Ascending aorta (tissue), 2 donors: ENCODE measurements at places on chromosomes 1 and 21.

DNA sequence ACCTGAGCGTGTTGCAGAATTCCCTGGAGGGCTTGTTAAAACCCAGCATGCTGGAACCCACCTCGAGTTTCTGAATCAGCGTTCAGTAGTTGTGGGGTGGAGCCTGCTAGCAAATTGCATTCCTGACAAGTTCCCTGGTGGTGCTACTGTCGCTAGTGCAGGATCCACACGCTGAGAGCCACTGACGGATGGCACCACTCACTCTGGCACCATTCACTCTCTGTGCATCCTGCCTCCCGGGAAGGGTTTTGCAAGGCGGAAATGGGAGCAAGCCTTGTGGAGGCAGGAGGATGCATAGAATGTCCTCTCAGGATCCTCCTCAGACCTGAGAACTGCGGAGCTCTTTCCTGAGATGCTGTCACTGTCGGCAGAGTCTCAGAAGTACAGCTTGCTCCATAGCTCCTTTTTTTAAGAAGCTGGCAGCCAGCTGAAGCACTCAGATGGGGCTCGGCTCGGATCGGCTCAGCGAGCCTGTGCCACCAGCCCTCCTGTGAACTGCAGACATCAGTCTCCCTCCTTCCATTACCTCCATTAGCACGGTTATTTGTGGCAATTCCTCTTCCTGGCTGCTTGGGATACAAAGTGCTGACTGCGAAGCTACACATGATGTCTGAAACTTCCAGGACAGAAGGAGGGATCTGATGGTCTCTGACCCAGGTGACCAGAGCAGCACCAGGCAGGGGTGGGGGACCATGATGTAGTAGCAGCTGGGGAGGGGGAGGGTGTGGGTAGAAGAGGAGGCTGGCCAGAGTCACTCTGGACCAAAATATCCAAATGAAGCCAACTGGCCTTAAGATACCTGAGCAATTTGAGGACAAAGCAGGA lies 89.6 kb downstream of the C1orf94 start:
- H3K36me3 ChIP-seq = no peaks in the 10 kb centered on the region
- H3K27me3 ChIP-seq = no peaks in the 10 kb centered on the region
- no peak overlapping the region for H3K4me3 ChIP-seq

- no peak overlapping the region for H3K4me3 ChIP-seq
- H3K36me3 ChIP-seq = no peaks in the 10 kb centered on the region
- H3K27me3 ChIP-seq = no peaks in the 10 kb centered on the region
- DNase-seq = no peak
- H3K27ac ChIP-seq = no peak overlapping the region
Observed at GRCh38 chr1:214638459-214638807, 35.4 kb downstream of the CENPF start.

GRCh38 chr1:177228693-177229065 lies 57.9 kb downstream of the BRINP2 start:
- H3K4me1 ChIP-seq = no peaks in the 10 kb centered on the region
- no peak overlapping the region for H3K4me3 ChIP-seq
- no peaks in the 10 kb centered on the region for H3K27me3 ChIP-seq
- no peak for DNase-seq
- no peak overlapping the region for H3K27ac ChIP-seq

- peaks cover 72% of the 10 kb centered on the region for H3K36me3 ChIP-seq
- no peaks in the 10 kb centered on the region for H3K4me1 ChIP-seq
- no peak overlapping the region for H3K4me3 ChIP-seq
- H3K27ac ChIP-seq = no peak overlapping the region
- DNase-seq = no peak
Observed at GRCh38 chr1:3492545-3493246, 38.2 kb downstream of the ARHGEF16 start.

DNA sequence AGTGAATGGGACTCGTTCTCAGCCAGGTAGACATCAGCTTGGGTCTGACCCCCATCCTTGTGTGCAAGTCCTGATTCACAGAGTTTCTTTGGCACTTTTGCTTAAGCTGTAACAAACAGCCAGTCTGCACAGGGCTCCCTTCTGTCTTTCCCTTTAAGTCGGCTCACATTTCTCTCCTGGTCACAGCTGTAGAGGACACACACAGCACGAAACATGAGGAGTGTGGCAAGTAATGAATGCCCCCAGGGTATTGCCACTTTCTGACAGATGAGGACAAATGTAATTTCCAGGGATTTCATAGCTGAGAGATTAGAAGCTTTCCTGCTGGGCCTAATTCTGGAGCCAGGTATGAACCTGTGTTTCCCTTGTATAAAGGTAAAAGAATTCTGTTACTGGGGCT lies 423.5 kb downstream of the KIF26B start:
- no peaks in the 10 kb centered on the region for H3K36me3 ChIP-seq
- H3K4me1 ChIP-seq = no peaks in the 10 kb centered on the region
- no peaks in the 10 kb centered on the region for H3K27me3 ChIP-seq
- H3K4me3 ChIP-seq = no peak overlapping the region
- no peak for DNase-seq

- no peak overlapping the region for H3K27ac ChIP-seq
- H3K4me1 ChIP-seq = no peaks in the 10 kb centered on the region
- no peaks in the 10 kb centered on the region for H3K27me3 ChIP-seq
- no peak for DNase-seq
Observed at GRCh38 chr1:82446236-82446635, 645.5 kb downstream of the ADGRL2 start.

DNA sequence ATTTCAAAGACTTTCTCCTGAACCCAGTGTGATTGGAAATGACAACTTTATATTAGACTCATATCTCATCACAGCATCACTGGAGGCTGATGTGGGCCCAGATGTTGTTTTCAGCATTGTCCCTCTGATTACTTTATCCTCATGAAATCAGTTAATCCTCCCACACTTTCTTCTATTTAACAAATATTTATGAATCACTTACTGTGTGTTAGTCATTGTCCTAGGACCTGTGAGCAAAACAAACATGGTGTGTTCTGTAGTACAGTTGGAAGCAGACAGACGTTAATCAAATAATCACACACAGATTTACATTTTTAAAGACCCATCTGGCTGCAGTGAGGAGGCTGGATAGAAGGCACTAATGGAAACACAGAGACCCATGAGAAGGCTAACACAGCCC lies 383.7 kb downstream of the PRDM2 start:
- no peaks in the 10 kb centered on the region for H3K36me3 ChIP-seq
- no peaks in the 10 kb centered on the region for H3K27me3 ChIP-seq
- DNase-seq = no peak
- H3K27ac ChIP-seq = no peak overlapping the region

DNA sequence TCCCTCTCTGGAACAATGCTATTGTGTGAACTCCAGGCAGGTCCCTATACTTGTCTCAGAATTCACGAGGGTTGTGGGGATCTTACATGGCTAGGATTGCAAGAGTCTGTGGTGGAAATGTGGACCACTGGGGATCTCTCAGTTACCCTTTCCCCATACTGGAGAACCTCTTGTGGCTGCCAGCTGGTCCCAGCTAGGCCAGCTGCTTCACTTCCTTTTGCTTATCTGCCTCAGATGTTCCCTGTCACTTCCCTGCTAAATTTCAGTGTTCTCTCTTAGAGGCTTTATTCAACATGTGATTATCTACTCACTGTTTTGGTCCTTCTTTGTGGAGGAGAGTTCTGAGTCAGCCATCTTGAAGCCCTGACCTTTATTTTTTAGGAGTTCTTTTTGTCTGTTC lies 75.9 kb upstream of the SAMD13 start:
- H3K4me1 ChIP-seq = no peaks in the 10 kb centered on the region
- H3K27ac ChIP-seq = no peak overlapping the region
- no peak overlapping the region for H3K4me3 ChIP-seq
- no peaks in the 10 kb centered on the region for H3K27me3 ChIP-seq
- no peaks in the 10 kb centered on the region for H3K36me3 ChIP-seq

DNA sequence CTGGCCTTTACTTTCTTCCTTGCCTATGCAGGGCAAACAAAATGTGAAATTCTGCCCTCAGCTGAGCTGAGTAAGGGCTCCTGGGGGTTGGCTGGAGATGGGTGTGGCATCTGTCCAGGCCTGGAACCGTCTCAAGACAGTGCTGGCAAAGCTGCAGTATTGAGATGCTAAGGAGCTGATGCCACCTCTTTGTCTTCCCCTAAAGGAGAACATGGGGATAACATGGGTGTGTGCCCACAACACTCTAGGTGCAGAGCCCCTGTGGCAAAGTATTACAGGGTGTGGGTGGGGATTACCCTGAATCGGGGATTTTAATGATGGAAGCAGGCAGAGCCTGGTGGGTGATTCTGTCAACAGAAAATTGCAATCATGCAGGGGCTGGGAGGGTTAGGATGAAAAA lies 2.5 kb upstream of the ST3GAL3 start:
- H3K36me3 ChIP-seq = peaks cover 45% of the 10 kb centered on the region
- no peaks in the 10 kb centered on the region for H3K27me3 ChIP-seq
- no peak for DNase-seq
- H3K4me1 ChIP-seq = peaks cover 9% of the 10 kb centered on the region
- no peak overlapping the region for H3K27ac ChIP-seq

- H3K4me1 ChIP-seq = no peaks in the 10 kb centered on the region
- no peak overlapping the region for H3K27ac ChIP-seq
- no peak overlapping the region for H3K4me3 ChIP-seq
- no peaks in the 10 kb centered on the region for H3K36me3 ChIP-seq
- no peak for DNase-seq
Observed at GRCh38 chr1:158943059-158943458, 11.7 kb downstream of the PYHIN1 start.
